ENCODE measurements at places on chromosomes 2 and 18.

- DNase-seq = peak; percentile 64
Measured at GRCh38 chr2:53740170-53740569, 27.4 kb upstream of the CHAC2 start.

GRCh38 chr2:142841788-142842187, 35.7 kb upstream of the KYNU start:
- DNase-seq = peak; percentile 55

GRCh38 chr2:216235896-216236295, 126.7 kb downstream of the XRCC5 start:
- no peak for DNase-seq

DNA sequence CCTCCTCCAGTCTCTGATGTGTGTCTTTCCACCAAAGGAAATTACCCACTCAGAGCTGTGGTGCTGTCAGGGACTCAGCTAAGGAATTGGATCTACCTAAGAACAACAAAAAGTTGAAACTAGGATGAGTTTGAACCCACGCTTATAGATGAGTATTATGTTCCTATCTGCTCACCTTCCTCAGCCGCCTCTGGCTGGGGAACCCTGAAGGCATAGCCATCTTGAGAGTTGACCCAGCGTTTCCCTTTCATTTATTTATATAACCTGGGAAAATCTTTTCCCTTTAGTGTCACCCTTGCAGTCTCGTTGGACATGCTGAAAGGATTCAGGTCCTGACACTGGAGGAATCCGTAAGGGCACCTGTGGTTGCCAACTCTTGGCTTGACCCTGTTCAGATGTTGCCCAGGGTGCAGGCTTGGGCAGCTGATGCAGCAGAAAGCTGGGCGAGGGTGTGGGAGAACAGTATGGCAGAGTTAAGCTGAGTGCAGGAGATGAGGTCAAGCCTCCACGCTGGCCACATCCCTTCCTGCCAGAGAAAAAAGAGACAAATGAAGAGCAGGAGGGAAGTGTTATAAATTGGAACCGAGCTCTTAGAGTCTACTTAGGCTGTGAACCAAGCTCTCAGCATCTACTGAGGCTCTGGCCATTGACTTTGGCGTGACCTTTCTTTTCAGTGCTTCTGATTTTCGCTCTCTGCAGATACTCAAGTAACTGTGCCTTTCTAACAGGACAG, 1.9 kb downstream of the CDH20 start:
- no peak for DNase-seq

- DNase-seq = no peak
Measured at GRCh38 chr2:117631152-117631945, 183.1 kb upstream of the DDX18 start.

DNA sequence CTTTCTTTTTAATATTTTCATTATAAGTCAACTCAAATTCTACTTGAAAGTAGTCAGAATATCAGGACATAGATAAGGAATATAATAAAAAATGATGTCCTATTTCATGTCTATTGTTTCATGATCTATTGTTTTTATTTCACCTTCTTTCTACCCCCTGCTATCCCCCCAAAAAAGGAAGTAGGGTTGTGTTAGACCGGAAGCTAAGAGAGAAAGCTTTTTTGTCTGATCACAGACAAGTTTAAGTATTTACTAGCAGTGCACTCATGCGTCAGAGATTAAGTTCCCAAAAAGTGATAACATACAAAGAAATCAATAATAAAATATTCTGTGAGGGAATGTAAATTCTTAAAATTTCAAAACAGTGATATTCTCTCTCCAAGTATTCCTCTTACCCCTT, 447.1 kb upstream of the CNTNAP5 start:
- no peak for DNase-seq

DNA sequence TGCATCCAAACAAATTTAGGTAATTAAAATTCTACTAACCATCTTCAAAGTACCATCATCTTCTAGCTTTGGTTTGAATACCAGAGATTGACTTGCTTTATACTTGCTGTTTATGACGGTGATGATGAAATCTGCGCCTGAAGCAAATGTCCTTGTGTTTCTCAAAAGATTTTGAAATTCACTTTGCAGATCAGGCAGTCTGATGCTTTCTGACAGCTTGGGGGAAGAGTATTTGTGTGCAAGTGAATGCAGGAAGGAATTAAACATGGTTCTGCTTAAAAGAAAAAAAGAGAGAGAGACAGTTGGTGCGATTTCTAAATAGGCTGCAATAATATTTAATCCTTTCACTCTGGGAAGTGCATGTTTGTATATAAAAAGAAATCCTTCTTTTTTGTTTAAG, 29.6 kb downstream of the CSRNP3 start:
- no peak for DNase-seq

DNA sequence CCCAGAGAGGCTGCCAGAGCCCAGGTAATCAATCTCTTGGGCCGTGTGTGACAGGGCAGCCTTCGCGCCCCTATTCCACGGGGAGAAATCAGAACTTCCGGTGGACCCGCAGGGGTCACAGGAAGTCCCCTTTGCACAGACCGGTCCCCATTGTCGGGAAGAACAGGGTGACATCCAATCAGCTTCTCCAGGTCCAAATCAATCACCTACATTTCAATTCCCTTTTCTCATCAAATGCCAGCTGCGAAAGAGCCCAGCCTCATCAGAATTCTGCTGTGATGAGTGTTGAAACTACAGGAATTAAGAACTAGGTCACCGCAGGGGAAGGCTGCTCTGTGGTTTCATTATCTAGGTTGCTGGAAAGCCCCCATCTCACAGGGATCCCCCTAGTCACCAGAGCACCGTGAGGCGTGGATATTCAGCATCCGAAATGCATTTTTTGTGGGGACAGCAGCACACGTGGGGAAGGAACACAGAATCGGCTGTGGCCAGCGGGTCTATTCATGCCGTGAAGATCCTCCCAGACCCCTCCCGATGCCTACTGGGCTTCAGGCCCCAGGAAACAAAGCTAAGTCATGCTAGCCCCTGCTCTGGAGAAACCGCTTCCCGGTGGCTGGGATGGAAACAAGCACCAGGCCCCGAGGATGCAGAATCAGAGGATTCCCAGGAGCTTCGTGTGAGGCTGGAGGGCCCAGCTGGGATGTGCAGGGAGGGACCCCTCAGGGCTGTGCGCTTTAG, 193.7 kb upstream of the ID2 start:
- DNase-seq = no peak

- no peak for DNase-seq
Measured at GRCh38 chr18:28466204-28466603, 289.3 kb upstream of the CDH2 start.

DNA sequence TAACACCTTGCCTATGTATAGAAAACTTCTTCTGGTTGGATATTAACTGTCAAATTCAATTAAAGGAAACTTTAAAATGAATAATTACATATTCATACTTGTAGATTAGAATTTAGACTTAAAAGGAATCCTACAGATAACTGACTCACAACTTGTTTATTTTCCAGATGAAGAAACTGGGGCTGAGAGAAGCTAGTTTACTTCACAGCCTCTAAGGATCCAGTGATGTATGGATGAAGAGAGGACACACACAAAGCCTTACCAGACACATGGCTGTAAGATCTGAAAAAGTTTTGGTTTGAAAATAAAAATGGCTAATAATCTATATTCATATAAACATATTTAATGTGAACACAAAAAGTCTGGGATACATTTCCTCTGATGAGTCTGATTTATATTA, 72.3 kb downstream of the PRELID3A start:
- DNase-seq = peak; percentile 52

DNA sequence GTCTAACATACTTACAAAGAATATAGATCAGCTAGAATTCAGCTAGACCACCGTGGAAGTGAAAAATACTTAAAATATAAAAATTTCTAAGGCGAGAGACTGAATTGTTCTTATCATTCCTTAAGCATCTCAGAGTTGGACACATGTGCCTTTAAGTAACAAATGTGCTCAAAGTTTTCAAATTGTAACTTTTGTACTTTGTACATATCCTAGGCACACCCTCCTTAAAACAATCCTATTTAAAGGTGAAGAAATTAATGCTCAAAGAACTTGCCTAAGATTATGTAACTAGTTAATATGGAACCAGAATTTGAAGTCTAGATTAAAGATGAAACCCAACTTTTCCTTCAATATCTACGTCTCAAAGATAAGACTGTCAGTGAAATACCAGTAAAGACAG, 74.1 kb downstream of the EML4 start:
- no peak for DNase-seq

DNA sequence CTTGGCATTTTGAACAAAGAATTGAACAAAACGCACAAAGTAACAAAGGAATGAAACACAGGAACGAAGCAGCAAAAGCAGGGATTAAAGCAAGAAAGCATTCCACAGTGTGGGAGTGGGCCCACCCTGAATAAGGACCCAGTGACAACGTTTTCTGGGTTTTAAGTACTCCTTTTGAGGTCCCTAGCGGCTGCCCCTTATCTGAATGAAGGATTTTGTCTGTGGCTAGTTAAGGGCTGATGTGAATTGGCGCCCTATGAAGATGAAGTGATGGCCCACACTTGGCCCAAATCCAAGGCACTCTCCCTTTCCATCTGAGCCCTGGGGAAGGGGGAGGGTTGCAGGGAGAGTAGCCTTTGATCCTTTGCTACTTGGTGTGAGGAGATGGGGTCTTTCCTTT, 7.8 kb upstream of the CCDC141 start:
- no peak for DNase-seq

GRCh38 chr2:144151405-144151804, 368.5 kb downstream of the ZEB2 start:
- no peak for DNase-seq

- peak; percentile 27 for DNase-seq
Measured at GRCh38 chr2:160735696-160736095, 242.1 kb upstream of the RBMS1 start.

- no peak for DNase-seq
Measured at GRCh38 chr2:235371018-235371417, 122.8 kb upstream of the AGAP1 start.

DNA sequence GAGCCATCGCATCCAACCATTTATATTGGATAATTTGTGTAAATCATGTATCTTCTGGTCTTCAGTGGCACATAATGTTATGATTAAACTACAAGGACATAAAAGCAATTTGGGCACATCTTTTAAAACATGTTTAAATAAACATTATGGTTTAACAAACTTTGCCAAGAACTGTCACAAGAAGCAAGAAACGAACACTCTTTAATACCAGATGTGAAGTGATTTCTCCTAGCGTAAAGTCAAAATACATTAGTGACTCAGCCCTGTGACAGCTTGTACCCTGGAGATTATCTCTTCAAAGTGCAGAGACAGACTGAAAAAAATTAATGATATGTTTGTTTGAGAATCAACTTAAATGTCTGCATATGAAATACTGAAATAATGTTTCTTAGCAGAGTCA, 39.9 kb downstream of the DSEL start:
- DNase-seq = peak; percentile 27

GRCh38 chr2:151729415-151729811, 4.9 kb downstream of the NEB start:
- DNase-seq = no peak

- no peak for DNase-seq
Measured at GRCh38 chr2:17030047-17030446, 364.4 kb upstream of the CYRIA start.

DNA sequence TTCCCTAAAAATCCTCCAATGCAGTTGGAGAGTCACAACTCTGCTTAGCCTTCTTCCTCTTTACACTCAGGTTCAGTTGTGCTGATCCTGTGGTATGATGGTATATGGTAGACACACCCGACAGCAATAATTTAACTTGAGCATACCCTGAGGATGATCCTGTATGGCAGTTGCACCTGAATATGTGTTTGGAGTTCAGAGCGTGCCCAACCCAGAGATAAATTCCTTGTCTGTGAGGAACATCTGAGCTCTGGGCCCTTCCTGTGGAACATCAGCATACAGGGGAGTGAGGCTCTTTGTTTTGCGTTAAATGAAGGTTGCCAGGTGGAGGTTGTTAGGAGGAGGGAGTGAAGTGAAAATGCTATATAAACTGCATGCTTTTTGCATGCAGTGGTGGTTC, 187.7 kb downstream of the MYO3B start:
- no peak for DNase-seq

GRCh38 chr2:2260696-2261268, 70.3 kb downstream of the MYT1L start:
- no peak for DNase-seq

- no peak for DNase-seq
Measured at GRCh38 chr2:232974396-232974795, 38.7 kb downstream of the NGEF start.

- no peak for DNase-seq
Measured at GRCh38 chr2:225756198-225756597, 356.7 kb downstream of the NYAP2 start.

- DNase-seq = no peak
Measured at GRCh38 chr2:184523732-184524131, 74.6 kb upstream of the ZNF804A start.

DNA sequence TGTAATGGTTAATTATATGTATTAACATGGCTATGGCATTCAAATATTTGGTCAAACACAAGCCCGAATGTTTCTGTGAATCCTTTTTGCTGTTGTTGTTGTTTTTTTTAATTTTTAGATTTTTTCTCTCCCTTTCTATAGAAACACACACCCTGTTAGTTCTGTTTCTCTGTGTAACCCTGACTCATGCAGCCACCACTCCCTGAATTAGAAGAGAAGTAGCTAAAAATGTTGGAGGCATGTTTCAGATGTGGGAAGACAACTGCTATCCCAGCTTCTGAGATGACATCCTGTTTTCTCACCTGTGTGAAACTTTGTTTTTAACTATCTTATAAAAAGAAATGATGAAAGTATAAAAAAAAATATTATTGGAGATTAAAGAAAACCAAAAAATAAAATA, 219.6 kb upstream of the RGPD4 start:
- DNase-seq = no peak

DNA sequence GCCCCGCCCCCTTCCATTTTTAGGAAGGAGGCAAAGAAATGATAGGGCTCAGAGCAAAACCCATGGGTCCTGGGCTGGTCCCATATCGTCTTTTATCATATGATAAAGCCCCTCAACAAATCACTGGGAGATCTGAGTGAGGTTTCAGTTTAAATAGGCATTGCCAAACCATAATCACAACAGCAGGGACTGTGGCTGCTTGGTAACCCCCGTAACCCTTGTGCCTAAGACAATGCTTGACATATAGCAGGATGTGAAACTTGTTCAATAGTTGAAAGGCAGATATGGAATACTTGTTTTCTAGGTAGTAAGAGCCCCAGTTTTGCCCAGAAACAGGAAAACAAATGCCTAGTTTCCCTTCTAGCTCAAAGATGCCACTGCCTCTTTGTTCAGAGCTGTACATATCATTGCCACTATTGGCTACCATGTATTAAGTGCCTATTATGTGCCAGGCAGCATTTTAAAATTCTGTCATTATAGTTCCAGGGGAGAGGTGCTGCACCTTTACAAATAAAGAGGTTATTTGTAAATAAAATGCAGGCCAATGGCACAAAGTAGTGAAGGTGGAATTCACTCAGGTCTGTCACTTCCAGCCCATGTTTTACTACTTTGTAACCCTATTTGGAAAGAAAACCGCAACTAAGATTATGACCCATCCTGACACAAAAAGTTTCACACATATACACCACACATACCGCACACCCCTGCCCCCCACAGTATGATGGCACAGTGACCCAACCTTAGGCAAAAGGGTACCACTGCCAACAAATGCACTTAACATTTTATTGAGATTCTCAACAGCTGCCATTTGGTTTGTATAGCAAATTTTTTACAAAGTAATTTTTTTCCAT, 14.2 kb downstream of the NAGK start:
- no peak for DNase-seq

GRCh38 chr2:25424426-25425028, 82.8 kb upstream of the DNMT3A start:
- no peak for DNase-seq

- peak; percentile 90 for DNase-seq
Measured at GRCh38 chr2:15298770-15299169, 262.4 kb downstream of the NBAS start.
